WERI-Rb-1 (cell line): ENCODE measurements at places on chromosomes 13 and 19.

DNA sequence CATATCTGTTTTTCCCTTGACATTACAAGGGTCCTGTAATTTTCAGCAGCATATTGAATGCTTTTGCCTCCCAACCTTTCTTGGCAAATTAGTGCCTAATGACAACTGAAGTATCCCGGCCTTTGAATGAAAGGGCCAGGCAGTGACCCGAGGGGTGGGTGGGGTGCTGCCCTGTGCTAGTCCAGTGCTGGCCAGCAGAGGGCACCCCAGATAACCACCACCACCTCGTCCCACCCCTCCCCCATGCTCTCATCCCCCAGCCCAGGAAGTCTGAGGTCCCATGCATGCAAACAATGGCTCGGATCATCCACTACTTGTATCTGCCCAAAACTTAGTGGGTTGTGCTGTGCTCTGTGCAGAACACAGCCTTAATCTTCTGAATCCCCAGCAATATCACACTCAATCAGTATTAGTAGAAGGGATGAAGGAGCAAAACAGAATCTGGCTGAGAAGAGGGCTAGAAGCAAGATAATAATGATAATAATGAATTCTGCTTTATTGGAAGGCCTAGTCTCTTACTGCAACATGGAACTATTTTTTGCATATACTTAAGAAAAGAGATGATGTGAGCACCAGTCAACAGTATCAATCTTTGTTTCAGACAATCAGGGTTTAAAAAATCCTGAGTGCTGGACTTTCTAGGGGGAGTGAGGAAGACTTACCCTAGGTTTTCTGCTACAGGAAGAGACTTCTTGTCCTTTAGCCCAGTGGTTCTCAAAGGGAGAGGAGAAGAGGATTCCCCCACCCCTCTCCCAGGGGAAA, 3.8 kb downstream of the ATP12A start:
- peak; percentile 95 for DNase-seq

- DNase-seq, result no peak
Observed at GRCh38 chr13:34391076-34391475, 551.0 kb upstream of the NBEA start.

- DNase-seq, result no peak
Observed at GRCh38 chr19:47183601-47184000, 47.4 kb downstream of the BBC3 start.

DNA sequence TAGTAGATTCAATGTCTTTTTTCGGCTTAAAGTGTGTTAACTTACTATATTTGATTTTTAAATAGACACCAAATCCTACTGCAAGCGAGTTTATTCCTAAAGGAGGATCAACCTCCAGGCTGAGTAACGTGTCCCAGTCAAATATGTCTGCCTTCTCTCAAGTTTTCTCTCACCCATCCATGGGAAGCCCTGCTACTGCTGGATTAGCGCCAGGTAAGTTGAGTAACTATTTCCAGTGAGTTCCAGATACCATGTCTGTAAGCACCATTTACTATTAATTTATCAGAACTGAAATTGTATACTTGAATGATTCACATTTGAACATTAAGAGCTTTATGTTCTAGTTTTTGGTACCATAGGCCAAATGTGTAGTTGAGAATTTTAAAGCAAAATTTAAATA, 81.8 kb downstream of the PAN3 start:
- DNase-seq, result no peak

GRCh38 chr19:6041991-6042481, 64.1 kb upstream of the RANBP3 start:
- DNase-seq, result no peak

DNA sequence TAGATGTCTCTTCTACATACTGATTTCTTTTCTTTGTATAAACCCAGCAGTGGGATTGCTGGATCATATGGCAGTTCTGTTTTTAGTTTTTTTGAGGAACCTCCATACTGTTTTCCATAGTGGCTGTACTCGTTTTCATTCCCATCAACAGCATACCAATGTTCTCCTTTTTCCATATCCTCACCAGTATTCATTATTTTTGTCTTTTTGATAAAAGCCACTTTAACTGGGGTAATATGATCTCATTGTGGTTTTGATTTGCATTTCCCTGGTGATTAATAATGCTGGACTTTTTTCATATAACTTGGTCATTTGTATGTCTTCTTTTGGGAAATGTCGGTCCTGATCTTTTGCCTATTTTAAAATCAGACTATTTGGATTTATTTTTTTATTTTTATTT, 108.5 kb downstream of the PAN3 start:
- DNase-seq, result no peak

GRCh38 chr13:50826035-50826434, 17.5 kb downstream of the DLEU7 start:
- DNase-seq, result no peak

DNA sequence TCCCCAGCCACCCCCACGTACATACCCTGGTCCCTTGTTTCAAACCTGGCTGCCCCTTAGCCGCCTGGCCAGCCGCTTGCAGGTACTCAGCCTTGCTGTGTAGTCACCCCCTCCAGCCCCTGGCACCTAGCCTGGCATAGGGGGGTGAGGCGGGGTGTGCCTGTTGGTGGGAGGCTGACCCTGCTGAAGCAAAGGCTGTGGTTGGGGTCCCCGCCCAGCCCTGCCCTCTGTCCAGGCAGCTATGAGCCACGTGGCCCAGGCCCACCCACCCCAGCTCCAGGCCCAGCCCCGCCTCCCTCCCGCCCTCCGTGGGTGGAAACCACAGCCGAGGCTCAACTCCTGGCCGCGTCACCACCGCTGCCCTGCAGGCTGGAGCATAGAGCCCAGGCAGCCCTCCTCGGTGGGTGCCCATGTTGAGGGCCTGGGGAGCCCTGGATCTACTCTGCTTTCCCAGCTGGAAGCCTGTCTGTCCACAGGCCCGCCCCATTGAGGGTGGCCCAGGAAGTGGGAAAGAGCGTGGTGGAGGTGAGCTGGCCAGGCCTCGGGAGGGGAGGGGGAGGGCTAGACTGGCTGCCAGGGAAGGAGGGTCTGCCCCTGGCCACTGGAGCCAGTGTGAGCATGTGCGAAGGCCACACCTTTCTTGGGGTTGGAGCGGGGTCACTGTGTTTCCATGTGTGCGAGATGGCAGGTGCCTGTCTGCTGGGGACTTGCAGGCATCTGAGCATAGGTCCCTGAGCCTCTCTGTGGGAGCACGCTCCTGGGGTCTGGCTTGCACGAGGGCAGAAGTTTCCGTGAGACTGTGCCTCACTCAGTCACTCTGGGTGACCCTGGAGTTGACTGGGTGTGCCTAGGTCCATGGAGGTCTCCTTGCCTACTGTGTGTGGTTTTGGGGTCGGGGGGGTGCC, 31.0 kb downstream of the PAK4 start:
- no peak for DNase-seq

- DNase-seq, result peak; percentile 48
Observed at GRCh38 chr13:99982731-99983498, 1.3 kb downstream of the ZIC2 start.
